ENCODE measurements at places on chromosomes 1 and 21.

- DNase-seq, result no peak
These were observed 201.7 kb downstream of the ROR1 start for GRCh38 chr1:63975481-63975880.

- DNase-seq, result peak; percentile 64
These were observed 1.7 kb downstream of the PITHD1 start for GRCh38 chr1:23779826-23780371.

DNA sequence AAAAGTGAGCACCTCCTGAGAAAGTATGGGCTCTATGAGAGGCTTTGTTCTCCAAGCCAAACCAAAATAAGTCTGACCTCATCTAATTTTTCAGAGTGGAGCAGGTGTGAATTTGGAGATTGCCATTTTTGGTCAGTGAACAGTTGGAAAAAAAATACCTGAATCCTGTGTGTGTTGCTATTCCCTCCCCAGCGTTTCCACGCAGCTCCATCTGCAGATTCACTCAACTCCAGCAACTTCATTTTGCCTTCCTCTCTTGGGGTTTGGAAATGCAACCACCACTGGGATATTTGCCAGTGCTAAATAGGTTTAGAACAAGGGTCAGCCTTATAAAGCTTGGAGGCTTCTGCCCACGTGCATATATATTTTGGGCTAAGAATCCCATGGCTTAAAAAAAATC, 11.2 kb downstream of the CASQ2 start:
- DNase-seq, result no peak

DNA sequence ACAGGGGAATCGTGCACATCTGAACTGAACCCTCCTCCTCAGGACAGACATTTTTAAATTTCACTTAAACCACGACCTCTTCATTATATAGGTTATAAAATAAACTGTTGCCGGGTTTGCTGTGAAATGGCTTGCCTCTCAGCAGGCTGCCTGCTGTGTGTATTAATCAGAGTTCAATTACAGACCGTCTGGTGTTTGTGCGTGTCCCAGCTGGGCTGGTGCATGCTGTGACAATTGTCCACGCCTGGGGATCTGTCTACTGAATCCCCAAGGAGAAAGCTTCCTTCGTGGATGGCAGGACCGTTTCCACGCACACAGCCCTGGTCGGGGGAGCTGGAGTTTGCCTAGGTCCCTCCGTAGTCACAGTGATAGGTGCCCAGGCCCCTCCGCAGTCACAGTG, 13.4 kb upstream of the AGPAT3 start:
- DNase-seq, result no peak

GRCh38 chr1:45512641-45513054, 9.0 kb downstream of the PRDX1 start:
- peak; percentile 42 for DNase-seq

GRCh38 chr1:51684776-51685175, 67.9 kb downstream of the OSBPL9 start:
- no peak for DNase-seq

DNA sequence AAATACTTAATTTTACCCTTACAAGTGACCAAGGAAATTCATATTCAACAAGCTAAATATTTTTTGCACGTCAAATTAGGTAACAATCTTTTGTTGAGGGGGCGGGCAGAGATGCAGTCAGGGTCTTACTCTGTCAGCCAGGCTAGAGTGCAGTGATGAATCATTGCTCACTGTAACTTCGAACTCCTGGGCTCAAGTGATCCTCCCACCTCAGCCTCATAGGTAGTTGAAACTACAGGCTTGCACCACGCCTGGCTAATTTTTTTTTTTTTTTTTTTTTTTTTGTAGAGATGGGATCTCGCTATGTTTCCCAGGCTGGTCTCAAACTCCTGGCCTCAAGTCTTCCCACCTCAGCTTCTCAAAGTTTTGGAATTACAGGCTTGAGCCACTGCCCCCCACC, 26.5 kb downstream of the PHTF1 start:
- DNase-seq, result no peak

DNA sequence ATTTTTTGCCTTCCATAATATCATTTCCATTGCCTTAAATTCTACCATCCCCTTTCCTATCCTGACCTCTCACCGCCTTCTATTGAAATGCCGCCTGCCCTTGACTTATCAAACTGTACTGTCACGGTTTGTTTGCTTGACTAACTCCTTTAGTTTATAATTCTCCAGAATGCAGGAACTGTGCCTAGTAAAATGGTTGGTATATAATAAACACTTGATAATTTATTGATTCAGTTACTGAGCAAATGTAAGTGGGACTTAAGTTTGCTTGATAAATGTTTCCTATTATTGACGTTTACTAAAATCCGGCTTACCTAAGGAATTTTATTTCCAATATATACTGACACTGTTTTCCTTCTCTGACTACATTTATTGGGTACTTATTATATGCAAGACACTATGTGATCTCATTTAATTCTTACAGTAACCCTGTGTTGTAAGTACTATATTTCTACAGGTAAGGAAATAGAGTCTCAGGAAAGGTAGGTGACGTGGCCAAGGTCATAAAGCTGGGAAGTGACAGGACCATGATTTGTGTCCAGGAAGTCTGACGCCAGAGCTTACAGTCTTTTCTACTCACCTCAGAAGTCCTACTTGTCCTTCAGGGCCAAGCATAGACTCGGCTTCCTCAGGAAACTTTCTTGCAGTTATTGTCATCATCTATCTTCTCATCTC, 35.7 kb downstream of the DPT start:
- no peak for DNase-seq

- no peak for DNase-seq
These were observed 172.4 kb upstream of the IGSF21 start for GRCh38 chr1:17935230-17935629.

DNA sequence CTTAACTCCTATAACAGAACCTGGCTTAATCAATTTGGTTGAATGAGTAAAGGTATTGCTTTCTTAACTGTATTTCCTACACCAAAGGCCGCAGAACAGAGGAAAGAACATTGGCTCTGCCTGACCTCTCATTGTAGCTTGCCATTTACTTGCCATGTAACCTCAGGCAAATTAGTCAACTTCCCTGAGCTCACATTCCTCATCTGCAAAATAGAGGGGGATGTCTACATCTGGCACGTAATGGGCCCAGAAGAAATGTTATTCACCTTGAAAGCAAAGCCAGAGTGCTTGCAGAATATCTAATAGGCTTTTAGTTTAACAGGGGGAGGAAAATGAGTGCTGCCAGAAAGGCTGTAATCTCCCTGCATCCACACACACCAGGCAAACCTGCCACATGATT, 44.3 kb downstream of the LAMC2 start:
- DNase-seq, result peak; percentile 30

DNA sequence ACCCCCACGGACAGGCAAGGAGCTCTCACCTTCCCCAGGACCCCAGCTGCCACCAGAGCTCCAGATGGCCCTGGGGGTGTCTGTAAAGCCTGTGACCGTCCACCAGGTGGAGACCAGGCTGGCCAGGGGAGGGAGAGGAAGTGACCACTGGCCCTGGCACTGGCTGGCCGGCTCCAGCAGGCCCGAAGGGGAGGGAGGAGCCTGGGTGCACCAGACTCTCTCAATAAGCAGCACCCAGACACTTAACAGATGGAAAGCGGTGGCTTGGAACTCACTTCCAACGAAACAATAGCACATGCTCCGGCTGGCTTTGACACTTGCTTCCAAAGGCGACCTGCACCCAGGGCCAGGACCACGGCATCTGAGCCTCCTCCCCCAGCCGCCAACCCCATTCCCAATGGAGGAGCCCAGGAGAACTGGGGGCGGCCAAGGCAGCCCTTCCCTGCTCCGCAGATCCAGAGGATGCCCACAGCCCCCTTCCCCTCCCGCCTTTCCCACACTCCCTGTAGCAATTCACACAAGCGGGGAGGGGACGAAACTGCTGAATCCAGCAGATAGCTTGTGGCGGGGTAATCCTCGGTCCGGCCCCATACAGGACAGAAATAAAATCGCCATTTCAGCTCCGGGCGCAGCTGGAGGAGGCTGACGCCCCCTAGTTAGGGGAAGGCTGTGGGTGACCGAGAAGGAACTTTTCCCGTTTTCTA, 742 bp upstream of the PDE9A start:
- no peak for DNase-seq

DNA sequence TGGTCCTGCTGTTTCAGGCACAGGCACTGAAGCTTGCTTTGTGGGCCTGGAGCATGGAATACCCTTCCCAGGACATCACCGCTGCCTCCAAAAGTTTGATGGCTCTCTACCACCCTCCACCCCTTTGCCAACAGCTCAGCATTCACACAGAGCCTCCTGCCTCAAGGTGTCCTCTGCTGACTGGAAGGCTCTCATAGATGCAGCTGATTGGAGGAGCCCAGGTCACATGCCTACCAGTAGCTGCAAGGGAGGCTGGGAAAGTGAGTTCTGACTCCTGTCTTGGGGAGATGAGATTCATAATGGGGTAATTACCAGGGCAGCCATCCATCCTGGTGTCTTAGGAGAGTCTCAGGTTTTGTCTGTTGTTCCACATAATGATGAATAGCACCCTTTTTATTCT, 124.8 kb upstream of the GRIK3 start:
- no peak for DNase-seq

DNA sequence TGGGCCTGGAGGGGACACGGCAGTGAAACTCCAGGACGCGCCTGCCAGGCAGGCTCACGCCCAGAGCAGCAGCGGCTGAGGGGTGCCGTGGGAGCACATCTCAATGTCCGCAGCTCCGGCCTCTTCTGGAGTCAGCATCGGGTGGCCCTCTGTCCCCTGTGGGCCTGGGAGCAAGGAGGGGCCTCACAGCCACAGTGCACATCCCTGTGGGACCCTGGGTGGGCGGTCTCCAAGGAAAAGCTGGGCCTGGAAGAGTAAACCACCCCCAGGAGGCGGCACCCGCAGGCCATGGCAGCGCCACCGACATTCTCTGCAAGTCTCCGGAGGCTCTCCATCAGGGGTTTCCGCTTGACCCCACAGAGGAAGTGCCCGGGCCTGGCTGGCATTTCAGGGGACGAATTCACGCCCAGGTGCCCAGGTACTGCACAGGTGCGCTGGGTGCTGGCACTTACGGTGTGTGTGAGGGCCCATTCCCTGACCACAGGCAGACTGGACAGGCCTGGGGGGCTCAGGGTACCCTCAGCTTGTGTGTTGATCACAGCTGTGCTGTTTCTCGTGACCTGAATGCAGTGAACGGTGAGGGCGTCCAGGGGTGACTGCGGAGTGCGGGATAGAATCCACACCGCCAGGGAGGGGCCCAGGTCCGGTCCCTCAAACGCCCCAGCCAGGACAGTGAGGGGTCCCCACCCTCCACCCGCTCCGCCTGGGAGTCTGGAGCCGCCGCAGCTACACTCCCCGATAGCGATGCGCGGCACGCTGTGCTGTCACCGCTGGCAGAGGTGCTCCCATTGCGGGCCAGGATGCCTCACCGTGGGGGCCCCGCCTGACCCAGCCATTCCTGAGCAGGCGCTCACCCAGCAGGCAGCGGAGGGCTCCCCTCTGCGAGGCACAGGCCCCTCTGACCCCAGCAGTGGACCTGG, 16.6 kb upstream of the RNF223 start:
- no peak for DNase-seq

- DNase-seq, result no peak
These were observed 69.3 kb upstream of the ANGPTL1 start for GRCh38 chr1:178940068-178940765.

DNA sequence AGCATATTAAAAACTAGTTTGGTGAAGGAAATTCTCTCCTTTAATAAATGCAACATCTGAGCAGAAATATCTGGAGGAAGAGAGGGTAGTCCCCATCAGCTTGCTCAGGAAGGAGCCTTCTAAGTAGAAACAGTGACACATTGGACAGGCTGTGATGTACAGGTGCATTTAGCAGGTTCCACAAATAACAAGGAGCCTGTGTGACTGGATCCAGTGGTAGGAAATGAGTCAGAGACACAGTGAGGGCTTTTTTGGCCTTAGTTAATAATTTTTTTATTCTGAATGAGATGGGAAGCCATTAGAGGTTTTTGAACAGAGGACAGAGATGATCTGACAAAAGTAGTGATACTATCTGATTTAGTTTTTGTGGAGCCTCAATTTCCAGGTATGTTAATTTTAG, 738.9 kb upstream of the PTBP2 start:
- DNase-seq, result no peak

- DNase-seq, result no peak
These were observed 406 bp downstream of the HTR1D start for GRCh38 chr1:23216771-23217420.

GRCh38 chr1:217059401-217059800, 336.2 kb upstream of the ESRRG start:
- DNase-seq, result no peak

DNA sequence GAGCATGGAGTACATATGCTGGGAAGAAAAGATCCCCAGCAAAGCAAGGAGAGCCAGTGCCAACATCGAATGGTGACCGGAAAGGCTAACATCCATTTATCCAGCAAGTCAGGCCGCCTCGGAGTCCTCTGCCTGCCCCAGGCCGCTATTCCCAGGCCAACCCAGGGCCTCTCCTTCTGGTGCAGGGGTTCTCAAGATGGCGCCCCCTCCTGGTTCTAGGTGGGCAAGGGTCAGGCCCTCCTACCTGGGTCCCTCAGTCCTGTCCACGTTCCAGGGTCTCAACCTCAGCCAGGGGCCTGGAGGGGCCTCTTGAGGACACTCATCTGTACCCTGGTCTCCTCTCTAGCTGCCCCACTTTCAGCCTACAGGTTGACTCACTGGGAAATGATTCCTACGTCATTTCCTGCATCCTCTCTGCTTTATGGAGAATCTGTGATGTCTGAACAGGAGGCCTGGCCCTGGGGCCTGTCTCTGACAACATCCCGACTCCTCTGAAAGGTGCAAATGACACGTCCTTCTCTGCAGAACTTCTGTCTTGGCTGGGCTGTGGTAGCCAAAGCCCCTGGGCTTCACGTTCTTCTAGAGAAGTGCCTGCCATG, 145.3 kb downstream of the PSMG1 start:
- no peak for DNase-seq

- no peak for DNase-seq
These were observed 46.3 kb downstream of the EIF2D start for GRCh38 chr1:206565995-206566394.

DNA sequence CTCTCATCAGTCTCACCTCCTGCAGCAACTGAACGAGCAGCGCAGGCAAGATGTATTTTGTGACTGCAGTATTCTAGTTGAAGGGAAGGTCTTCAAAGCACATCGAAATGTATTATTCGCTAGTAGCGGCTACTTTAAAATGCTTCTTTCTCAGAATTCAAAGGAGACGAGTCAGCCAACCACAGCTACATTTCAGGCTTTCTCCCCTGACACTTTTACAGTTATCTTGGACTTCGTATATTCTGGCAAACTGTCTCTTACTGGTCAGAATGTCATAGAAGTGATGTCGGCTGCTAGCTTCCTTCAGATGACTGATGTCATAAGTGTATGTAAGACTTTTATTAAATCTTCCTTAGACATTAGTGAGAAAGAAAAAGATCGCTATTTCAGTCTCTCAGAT, 53.7 kb downstream of the ZBTB8A start:
- no peak for DNase-seq

GRCh38 chr1:156177919-156178654, 15.8 kb upstream of the SLC25A44 start:
- no peak for DNase-seq

DNA sequence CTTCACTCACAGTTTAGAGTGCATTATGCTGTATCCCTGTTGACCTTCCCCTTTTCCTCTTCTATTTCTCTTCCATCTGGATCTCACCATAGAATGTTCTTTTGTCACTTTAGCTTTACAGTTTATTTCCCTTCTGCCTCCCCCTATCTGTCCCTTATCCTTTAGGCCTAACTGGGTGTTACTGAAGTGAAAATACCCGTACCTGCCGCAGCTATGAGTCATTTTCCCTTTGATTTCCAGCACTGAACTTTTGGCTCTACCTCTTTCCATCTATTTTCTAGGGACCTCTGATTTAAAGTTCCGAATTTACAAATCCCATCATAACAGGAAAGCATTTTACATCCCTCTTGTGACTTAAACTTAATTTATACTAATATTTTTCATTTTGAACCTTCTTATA, 19.7 kb downstream of the ITSN1 start:
- no peak for DNase-seq

GRCh38 chr1:154466206-154466605, 35.8 kb upstream of the TDRD10 start:
- DNase-seq, result no peak

All from RWPE1 (cell line).